DMS79 (cell line): ENCODE measurements at places on chromosomes 5 and 9.

DNA sequence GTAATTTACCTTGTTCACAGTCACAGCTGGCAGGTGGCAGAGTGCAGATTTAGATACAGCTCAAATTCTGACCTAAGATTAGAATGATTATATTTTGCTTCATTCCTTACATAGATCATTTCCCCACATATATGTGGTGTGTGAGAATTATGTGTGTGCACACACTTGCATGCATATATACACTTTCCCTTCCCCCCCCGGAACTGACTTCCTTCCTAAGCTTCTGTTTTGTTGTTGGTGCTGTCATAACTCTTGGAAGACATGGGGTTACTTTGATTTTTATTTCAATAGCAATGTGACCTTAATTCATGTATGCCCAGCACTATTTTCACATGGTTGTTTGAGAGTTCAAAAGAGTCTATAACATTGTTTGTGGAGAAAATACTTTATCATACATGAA, 112.8 kb downstream of the CMYA5 start:
- no peak for DNase-seq

DNA sequence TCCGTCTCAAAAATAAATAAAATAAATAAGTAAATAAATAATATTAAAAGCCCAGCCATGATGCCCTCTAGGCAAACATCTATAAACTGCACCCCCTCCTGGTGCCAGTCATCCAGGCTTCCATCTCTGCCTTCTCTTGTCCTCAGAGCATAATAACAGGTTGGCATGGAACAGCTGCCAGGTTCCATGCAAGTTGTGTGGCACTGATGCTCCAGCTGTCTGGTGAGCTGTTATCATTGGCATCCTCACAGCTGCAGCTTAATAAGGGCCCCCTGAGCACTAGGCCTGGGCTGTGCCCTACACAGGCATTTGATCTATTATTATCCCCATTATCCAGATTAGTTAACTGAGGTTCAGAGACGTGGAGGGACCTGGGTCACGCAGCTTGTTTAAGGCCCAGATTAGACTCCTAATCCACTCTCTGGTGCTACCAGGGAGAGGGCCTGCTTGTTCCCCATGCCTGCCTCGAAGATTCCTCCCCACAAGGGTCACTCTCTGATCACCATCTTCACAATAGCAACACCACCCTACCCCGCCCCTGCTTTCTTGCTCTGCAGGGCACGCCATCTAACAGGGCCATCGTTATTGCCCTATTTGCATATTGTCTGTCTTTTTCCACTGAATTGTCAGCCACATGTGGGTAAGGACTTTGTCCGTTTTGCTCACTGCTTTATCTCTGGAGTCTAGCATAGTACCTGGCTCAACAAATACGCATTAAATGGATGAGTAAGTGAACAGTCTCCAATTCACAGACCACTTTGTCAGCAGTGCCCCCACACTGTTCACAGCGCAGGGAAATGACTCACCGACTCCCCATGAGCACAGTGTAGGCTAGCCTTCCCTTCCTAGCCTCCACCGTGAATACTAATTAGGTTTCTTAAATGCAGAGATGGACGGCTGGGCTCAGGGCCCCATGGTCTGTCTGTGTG, 1.5 kb upstream of the DNM1 start:
- no peak for DNase-seq

DNA sequence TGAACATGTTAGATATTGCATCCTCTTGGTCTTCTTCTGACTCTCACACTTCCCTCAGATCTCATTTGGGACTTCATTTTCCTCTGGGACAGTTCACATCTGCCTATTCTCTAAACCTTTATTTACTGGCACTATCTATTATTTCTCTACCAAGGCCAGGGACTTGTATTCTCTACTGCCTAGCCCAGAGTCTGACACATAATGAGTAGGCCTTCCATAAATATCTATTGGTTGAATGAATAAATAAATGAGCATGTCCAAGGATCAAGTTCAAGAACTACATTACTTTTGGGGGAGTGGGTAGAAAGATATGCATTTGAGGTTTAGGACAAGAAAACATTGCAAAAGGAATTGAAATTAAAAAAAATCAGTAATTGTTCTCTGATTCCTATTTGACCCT, 250.3 kb downstream of the TRIM32 start:
- DNase-seq = no peak

DNA sequence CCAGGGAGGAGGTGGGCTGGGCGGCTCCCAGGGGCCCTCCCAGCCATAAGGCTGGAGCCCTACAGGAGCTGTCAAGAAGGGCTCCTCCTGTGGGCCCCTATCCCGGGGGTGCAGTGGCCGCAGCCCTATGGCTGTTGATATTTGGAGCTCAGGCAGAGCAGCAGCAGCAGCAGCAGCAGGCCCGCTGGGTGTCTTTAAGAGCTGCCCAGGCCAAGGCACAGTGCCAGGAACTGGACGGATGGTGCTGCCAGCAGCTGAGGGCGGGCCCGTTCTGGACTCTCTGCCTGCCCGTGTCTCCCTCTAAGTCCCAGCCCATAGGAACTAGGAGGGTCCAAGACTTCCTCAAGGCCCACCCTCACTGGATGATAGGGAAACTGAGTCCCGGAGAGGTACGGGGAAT, 3.6 kb downstream of the AK1 start:
- DNase-seq = no peak

DNA sequence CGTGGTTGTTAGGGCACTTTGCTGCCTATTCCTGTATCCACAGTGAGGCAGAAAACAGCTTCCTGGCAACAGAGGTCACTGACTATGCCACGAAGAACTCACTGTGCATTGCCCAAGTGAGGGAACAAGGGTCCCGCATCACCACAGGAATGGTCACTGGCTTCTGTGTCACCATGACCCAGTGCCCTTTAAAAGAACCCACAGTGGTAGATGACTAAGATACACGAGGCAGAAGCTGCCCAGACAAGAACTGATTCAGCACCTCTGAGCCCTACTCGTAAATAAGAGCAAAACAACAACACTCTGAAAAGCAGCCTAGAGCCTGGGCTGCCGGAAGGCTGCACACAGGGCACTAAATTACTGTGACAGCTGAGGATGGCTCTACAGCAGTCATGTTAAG, 236.6 kb upstream of the RASEF start:
- DNase-seq = no peak

- no peak for DNase-seq
Measured at GRCh38 chr9:14405176-14405706, 91.3 kb upstream of the NFIB start.

DNA sequence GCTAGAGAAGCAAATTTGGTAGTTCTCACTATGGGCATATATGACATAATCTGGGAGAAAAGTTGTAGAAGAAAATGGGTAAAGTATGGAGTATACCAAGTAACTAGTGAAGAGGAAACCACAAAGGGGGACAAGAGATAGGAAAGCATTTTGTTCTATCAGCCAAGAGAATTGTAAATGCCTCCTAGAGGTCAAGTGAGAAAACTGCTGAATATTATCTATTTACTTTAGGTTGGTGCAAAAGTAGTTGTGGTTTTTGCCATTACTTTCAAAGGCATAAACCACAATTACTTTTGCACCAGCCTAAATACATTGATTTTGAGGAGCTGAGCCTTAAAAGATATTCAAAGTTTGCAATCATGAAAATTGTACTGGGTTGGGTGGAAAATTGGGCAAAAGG, 126.7 kb upstream of the GRHPR start:
- DNase-seq = no peak
